ENCODE measurements at places on chromosomes 7 and 10.

DNA sequence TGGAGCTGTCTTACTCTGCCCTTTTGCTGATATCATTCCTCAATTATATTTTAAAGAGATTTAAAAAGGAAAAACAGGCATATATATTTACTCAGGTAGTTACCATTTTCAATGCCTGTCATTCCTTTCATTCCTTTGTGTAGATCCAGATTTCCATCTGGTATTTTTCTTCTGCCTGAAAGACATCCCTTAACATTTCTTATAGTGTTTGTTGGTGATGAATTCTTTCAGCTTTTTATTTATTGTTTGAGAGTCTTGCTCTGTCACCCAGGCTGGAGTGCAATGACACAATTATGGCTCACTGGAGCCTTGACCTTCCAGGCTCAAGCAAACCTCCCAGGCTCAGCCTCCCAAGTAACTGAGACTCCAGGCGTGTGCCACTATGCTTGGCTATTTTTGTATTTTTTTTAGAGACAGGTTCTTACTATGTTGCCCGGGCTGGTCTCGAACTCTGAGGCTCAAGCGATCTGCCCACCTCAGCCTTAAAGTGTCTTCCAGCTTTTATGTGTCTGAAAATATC lies 5.6 kb upstream of the POM121 start:
- no peak for DNase-seq

GRCh38 chr7:4960363-4960762 lies 1.4 kb upstream of the MMD2 start:
- no peak for DNase-seq

GRCh38 chr7:79386688-79387422 lies 66.6 kb downstream of the MAGI2 start:
- peak; percentile 79 for DNase-seq

DNA sequence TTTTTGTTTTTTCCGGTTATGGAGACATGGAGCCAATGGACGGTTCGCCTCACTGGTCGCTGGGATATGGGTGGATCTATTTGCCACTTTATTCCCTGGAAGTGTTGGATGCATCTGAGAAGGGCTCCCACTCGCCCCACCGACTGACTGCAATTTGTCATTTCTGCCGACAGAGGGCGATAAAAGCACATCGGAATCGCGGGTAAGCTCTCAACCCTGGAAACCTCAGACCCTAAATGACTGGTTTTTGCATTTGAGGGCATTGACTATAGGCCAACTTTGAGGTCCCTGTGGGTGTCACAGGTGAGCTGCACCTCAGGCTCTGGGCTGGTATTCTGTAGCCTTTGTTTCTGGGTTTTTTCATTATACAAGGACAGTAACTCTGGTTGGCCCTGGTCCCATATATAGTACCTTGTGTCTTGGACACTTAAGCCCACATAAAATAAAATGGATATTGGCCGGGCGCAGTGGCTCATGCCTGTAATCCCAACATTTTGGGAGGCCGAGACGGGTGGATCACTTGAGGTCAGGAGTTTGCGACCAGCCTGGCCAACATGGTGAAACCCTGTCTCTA lies 11.9 kb upstream of the OPALIN start:
- peak; percentile 61 for DNase-seq

- no peak for DNase-seq
Measured at GRCh38 chr7:155405399-155406318, 52.3 kb upstream of the EN2 start.

DNA sequence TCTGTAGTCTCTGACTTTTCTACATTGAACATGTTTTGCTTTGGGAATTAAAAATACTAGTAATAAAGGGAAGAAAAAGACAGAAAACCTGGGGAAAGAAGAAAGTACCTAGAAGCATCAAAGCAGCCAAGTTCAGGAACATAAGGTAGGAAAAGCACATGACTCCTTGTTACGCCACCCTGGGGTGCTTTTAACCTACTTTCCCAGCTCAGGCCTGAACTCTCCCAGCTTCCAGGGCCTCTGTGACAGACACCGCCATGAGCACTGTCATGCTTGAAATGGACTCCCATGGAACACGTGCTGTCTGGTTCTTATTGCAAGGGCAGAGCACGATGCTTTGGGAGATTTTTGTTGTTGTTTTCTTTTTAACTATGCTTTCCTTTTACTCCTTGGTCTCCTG lies 11.4 kb downstream of the ACTR1A start:
- DNase-seq = no peak

DNA sequence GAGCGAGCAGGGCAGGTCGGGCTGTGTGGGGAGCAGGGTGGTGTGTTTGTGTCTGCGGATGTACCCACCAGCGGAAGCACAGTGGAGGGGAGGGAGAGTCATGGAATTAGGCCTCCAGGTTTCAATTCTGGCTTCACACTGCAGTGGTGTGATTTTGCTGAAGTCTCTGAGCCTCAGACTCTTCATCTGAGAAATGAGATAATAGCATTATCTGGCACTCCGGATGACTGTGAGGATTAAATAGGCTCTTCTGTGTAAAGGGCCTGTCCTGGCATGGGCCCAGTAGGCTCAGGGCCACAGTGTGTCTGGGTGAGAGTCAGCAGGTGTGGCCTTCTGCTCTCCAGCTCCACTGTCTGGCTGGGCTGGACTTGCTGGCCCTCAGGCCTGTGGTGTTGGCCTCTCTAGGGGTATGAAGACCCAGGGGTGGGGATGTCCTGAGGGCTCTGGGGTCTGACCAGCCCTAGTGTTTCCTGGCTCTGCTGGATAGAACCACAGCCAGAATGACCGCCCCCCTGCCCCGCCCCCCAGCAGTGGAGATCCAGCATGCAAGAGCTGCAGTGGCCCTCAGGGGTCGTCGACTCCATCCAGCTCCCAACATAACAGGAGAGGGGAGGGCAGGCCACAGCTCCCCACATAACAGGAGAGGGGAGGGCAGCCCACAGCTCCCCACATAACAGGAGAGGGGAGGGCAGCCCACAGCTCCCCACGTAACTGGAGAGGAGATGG lies 178.6 kb downstream of the RPS24 start:
- DNase-seq = no peak

- no peak for DNase-seq
Measured at GRCh38 chr7:135831455-135832195, 83.0 kb upstream of the FAM180A start.

DNA sequence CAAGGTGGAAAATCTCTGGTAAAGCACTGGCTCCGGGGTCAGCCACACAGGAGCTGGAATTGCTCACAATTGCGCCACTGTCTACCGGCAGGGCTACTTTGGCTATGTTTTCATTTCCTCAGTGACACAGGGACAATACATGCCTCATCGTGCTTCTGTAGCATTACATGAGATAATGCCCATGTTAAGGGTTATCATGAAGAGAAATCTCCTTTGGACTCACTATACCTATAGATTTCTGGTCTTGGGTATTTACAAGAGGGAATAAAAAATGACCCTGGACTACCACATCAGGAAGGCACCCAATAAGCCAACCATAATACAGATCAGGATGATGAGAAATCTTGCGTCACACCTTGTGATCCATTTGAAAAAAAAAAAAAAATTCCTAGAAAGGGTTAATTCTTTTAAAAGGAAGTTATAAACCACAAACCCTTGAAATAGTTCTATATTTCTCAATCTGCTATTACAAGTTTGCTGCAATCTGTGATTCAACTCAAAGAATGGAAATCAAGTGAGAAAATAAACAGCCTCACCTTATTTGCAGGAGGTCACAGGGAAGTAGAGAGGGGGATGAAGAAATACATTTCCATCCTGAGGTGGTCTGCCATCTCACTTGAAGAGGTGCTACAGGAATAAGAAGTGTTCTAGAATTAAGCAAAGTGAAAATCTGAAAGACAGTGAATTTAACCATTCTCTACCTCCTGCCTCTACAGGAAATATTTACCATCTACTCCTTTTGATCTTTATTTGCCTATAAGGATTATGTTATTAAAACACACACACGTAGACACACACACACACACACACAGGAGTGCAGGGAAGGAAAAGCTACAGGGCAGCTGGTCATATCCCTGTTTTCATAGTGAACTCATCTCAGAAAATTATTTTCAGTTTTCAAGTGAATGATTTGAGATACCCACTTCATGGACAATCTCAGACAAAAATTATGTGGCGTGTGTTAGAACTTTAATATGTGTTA lies 231.3 kb upstream of the CELF2 start:
- DNase-seq = peak; percentile 60

- no peak for DNase-seq
Measured at GRCh38 chr7:100124301-100125230, 2.2 kb upstream of the MBLAC1 start.

DNA sequence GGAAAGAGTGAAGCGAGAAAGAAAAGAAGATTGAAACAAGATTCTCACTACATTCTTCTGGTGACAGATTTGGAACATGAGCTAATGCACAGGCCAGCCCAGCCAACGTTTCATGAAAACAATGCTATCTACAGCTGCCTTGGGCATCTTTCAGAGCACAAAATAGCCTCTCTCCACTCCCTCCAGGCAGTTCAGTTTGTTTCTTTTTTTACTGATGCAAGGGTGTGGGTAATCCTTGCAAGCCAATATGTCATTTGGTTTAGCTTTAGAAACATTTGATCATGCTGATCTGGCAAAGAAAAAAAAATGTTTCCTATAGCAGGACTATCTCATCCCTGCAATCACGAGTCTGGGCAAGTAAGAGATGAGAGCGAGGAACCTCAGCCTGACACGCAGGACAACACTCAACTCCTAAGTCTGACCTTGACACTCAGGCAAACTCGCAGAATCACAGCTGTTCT lies 35.9 kb downstream of the SVIL start:
- no peak for DNase-seq

DNA sequence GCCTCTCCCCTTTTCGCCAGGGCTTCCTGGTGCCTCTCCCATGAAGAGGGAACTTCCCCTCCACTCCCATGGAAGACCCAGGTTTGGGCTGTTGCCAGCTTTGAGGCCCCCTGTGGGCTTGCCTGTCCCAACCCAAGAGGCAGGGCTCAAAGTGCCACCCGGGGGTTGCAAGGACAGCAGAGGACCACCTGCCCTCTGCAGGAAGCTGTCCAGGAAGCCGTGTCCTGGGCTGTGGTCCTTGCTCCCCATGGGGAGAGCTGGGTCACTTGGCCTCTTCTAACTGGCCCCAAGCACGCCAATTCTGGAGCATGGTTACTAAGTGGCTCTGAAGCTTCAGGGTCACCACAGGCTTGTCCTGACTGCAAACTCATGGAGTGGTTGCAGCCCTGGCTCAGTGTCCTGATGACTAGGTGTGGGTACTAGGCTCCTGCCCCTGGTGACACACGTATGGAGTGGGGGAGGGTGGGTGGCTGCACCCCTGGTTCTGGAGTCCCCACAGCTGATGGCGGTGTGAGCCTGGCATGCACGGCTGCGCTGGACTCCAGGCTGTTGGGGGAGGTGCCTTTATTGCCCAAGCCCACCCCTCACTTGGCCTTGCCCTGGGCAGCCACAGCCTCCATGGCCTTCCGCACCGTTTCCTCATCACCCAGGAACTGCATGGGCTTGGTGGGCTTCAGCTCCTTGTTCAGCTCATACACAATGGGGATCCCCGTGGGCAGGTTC lies 3.0 kb downstream of the PGAM2 start:
- no peak for DNase-seq

- no peak for DNase-seq
Measured at GRCh38 chr10:103617602-103618385, 124.3 kb downstream of the NEURL1 start.

DNA sequence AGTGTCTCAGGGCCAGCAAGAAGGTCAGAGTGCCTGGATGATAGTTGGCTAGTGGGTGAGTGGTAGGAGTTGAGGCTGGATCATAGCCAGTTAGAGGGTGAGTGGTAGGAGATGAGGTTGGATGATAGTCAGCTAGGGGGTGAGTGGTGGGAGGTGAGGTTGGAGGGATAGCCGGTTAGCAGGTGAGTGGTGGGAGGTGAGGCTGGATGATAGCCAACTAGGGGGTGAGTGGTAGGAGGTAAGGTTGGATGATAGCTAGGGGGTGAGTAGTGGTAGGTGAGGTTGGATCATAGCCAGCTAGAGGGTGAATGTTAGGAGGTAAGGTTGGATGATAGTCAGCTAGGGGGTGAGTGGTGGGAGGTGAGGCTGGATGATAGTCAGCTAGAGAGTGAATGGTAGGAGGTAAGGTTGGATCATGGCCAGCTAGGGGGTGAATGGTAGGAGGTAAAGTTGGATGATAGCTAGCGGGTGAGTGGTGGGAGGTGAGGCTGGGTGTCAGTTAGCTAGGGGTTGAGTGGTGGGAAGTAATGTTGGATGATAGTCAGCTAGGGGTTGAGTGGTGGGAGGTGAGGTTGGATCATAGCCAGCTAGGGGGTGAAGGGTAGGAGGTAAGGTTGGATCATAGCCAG lies 226.6 kb downstream of the SDK1 start:
- no peak for DNase-seq

DNA sequence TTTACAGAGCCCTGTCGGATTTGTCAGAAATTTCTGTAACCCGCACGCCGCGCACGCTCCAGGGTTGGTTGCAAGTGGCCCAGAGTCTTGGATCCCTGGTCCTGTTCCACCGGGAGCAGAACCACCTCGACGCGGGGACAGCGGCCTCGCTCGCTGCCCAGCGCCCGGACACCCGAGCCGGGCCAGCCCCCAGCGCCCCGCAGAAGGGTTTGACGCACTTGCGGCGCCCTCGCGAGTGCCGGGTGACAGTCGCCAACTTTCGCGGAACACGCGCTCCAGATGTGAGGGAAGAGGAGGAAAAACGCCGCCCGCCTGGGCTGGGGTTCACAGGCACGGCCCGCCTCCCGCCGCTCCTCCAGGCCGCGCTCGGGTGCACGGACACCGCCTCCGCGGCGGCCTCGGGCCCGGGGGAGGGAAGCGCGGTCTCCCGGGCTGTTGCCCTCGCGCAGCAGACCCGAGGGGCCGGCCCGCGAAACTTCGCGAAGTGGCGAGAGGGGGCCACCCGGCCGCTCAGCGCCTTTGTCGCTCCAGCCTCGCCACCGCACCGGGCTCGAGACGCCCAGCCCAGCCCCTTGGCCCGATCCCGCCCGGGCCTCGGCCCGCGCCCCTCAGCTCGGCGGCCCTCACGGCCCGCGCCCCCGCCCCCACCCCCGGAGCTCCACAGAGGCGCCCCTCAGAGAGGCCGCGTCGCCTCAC lies 514 bp downstream of the RNF216 start:
- peak; percentile 46 for DNase-seq

DNA sequence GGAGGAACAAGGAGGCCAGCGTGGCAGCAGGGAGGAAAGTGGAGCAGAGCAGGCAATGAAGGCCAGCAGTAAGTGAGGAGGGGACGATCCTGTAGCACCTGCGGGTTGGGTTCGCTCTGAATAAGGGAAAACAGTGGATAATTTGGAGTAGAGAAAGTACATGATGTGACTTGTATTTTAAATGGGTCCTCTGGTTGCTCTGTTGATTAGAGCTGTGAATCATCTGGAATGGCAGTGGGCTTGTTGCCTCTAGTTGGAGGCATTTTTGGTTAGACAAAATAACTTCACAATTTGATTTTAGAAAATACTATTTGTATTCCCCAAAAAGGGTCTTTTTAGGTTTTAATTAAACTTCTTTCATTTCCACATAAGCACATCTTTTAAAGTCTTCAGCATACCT lies 277.4 kb downstream of the ARL4A start:
- no peak for DNase-seq

GRCh38 chr10:98252464-98252863 lies 15.5 kb downstream of the LOXL4 start:
- no peak for DNase-seq

GRCh38 chr10:44263771-44264170 lies 121.1 kb downstream of the CXCL12 start:
- no peak for DNase-seq
